ENCODE measurements at places on chromosomes 11 and 22. TPM values are rescaled to one million over a fixed set of nuclear protein-coding genes. Genes with fewer than 3 reads are reported as not detected.

DNA sequence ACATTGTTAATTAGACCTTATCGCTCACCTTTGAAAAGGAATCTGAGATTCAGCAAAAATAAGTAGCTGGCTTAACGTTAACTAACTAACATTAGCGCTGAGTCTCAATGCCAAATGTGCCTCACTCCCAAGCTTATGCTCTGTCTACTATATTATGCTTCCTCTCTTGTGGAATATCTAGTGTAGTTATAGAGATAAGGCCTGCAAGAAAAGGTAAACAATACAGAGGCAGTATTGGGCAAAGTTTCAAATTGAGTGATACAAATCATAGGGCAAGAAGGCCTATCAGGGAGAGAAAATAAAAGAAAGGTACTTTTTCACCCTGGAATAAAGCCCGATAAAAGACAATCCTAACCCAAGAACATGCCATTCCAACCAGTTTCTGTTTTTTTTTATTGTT is 61.6 kb upstream of the SLC17A6 start:
- DNase-seq: no peak

DNA sequence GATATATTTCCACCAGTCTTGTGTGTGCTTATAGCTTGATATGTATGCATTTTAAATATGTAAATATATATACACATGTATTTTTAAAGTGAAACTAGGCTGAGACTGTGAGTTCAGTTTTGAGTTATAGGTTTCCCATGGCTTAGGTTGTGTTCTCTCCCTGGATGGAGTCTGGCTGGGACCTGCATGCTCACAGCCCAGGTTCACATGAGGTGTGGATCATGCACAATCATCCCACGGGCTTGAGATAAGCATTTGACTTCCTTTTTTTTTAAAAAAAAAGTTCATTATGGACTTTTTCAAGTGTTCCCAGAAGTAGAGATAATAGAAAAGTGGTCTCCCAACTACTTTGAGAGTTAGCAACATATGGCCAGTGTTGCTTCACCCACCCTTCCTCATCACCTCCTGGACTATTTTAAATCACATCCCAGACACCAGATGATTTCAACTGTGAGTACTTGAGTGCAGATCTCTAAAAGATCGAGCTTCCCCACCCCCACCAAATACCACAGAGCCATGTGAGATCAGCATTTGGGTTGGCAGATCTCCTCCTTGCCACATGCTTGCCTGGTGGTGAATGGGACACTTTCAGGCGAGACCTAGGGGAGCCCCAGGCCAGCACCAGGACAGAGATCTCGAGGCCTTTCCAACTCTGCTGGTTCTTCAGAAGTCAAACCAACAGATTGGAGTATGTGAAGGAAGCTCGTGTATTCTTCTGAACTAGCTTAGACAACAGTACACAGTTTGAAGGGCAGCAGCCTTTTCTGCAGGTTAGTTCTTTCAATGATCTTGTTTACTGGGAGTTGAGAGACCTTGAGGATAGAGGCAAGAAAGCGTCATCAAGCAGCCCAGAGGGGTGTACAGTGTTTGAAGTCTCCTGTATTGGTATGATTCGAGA is 15.9 kb downstream of the MED15 start:
- no peak for DNase-seq

- DNase-seq: no peak
Observed at GRCh38 chr22:40922484-40923303, 28.5 kb upstream of the RBX1 start.

DNA sequence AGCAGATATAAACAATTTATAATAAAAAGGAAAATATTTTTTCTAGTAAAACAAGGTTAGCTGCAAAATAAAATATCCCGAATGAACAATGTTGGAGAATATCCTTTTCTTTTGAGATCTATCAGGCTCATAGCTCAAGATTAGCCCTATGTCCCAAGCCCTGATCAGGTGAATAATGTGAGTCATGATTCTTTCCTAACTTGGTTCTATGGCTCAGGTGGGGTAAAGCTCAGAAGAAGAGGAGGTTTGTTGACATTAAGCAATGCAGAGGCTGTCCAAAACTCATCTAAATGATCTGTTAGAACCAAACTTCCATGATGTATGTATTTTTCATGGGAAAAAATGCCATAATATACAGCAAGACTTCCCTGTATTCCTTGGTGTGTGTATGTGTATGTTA is 86.1 kb downstream of the TRIM44 start:
- DNase-seq: no peak

DNA sequence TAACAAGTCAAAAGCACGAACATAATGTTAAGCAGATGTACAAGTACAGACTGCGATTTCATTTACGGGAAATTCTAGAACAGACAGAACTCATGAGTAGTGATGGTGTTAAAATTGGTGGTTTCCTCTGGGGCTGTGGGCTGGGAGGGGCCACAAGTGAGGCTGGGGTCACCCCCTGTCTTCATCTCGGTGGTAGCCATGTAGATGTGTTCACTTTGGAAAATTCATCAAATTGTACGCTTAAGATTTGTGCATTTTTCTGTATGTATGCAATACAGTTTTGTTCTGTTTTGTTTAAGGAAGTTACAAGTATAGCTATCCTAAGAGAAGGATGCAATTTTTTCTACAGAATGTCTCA is 504 bp upstream of the ASCC2 start:
- DNase-seq: no peak

DNA sequence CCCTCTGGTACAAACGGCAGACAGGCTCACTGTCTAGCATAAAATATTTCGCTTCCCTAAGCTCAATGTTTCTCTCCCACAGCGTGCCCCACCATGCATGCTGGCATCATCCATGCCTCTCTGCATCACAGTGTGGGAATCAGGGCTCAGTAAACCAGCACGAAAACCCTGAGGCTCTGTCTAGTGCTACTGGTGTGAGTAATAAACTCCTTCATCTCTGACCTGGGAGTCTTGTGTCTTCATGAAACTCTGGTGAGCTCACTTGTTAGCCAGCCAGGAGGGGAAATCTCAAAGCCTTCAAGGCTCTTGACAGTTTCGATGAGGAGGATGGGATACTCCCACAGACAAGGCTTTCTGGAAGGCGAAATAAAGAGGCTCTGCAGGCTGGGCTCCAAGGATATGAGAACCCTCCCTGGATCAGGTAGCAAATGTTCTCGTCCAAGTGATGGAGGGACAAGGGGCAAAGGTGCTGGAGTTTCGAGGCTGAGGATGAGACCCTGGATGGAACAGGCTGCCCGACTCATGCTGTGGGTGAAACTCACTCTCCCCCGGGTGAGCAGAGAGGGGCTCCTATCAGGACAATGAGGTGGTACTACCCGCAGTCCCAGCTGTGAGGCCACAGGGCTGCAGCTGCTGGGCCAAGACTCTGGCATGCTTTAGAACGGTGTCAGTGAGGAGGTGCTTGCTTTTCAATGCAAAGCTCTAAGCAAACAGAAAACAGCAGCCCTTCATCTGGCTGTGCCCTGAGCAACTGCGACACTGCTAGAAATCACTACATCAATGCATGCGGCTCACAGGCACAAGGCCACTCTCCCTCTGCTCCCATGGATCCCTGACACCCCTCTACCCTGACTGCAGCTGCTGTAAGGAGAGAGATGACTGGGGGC is 69.3 kb downstream of the SHANK2 start:
- no peak for DNase-seq

DNA sequence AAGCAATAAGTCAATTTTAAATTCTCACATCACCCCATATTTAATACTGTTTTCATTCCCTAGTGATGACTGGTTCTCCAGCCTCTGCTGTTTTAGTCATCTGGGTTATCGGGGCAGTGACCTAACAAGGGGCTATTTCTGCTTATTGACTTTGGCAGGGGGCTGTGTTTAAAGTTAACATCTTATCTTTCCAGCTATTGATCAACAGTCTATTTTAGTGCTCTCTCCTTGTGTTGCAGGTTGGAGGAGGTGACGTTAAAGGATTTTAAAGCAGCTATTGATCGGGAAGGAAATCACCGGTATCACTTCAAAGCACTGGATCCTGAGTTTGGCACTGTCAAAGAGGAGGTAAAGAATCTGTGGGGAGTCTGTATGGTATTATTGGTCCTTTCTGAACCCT is 7.7 kb upstream of the DLAT start:
- no peak for DNase-seq

RTN4R gene
- 38.3 TPM for total RNA-seq

GCAT gene
- total RNA-seq: 11.9 TPM

OR8A1 gene
- total RNA-seq: not detected

CCDC116 gene
- total RNA-seq: 0.71 TPM

IGSF22 gene
- total RNA-seq: 1.1 TPM

TTC9C gene
- total RNA-seq: 34.1 TPM

Data from glutamatergic neuron (in vitro differentiated cells).